Stimulated activated CD8-positive, alpha-beta memory T cell treated with anti-CD3 and anti-CD28 coated beads, Interleukin-4, amount 100 ng/mL, for 1 hour (primary cell): ENCODE measurements at places on chromosomes 4 and X.

- DNase-seq, result no peak
Measured at GRCh38 chr4:139153411-139154133, 23.4 kb downstream of the ELF2 start.

DNA sequence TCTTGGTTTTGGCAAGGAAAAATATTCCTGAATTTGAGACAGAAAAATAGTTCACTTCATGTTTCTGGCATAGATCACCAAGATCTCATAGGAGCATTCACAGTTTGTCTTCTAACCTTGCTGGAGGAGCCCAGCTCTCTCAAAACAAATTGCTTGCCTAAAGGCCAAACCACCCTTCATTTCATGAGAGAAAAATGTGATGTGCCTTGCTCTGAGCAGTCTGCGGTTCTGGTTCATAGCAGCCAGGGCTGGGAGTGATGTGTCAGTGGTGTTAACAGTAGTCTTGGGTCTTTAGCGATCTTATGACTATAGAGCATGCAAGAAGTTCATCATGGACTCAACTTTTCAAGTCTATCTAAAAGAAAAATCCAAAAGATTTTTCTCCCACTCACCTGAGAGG lies 183.3 kb downstream of the DCLK2 start:
- DNase-seq, result no peak

GRCh38 chrX:108270280-108270679 lies 167.9 kb downstream of the COL4A6 start:
- DNase-seq, result no peak

DNA sequence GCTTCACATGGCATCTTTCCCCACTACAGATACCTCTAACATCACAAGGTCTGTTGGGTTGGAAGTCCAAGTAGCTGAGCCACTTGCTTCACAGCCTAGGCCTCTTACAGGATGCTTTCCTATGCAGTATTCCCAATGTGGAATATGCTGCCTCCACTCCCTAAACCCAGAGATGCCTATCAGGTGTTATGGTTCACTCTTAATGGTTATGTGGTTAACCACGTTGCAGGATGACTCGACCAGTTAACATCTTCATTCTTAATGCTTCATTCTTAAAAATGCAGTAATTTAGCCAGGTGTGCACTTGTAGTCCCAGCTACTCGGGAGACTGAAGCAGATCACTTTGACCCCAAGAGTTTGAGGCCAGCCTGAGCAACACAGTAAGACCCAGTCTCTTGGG lies 24.2 kb downstream of the HAUS3 start:
- no peak for DNase-seq

- DNase-seq, result no peak
Measured at GRCh38 chr4:22091352-22091717, 142.8 kb upstream of the KCNIP4 start.

GRCh38 chrX:129696463-129697155 lies 41.9 kb upstream of the APLN start:
- no peak for DNase-seq

DNA sequence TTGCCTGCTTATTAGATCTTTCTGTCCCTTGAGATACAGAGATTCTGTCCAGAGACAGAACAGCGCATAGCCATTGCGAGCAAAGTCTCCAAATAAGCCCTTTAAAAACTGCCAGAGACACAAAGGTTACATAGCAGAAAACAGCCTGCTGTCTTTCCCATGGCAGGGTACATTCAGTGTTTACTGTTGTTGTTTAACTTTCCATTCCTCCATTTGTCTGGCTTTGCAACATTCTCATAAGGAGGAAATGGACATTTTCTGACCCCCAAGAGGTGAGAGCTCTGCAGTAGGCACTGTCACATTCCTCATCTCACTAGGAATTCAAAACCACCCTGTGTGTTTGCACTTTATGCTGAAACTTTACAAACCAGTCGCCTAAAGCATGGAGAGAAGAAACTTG lies 48.3 kb downstream of the PDE5A start:
- no peak for DNase-seq

- peak; percentile 57 for DNase-seq
Measured at GRCh38 chr4:55395529-55396307, at the start of gene TMEM165. Gene TMEM165 (plus strand): TSS chr4:55395957. CDS start chr4:55396190, 233 bp downstream.

DNA sequence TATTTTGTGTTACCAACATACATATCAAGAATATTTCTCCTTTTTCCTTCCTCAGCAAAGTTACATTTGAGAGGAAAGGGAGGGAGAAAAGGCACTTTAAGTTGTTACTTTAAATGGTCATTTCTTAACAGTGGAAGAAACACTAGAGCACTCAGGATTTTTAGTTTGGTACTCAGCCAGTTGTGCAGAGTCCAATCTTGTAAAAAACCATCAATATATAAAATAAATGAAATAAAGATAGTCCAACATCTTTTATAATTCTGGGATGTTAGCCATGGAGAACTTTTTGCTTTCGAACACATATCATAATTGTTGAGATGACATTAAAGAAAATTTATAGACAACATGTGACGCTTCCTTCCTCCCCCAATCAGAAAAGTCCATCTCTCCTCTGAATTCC lies 253.8 kb downstream of the QDPR start:
- no peak for DNase-seq

GRCh38 chr4:83929550-83929949 lies 393.6 kb downstream of the GPAT3 start:
- DNase-seq, result no peak

DNA sequence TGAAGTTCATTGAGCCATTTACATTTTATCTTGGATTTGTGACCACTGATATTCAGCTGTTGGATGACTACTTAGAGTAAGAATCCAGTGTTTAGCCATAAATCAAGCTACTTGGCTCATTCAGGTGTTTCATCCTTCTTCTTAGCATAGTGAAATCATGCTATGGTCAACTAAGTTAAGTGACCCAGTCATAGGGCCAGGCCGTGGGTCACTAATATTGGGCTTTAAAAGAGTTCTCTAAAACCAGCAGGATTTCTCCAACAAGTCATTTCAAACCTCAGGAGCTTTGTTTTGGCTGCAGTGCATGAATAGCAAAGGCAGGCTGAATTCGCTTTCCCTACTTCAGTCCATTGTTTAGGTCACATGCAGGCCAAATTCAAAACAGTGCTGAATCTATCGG lies 181.0 kb downstream of the MAML3 start:
- no peak for DNase-seq

DNA sequence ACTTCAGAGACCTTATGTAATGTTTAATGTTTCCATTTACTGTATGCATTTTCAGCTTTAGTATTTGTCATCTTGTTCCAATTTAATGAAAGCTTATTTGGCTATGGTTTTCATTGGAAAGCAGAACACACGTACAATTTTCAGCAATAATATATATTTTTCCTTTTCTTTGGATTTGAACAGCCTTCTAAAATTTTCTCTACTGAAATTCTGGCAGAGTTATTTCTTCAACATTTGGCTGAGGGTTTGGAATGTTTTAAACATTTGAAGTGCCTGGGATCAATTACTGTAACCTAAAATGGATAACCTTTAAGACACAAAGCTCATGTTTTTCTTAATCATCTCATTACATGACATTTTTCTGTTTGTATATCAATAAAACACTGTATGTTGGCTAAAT lies 156.9 kb downstream of the TENM3 start:
- no peak for DNase-seq
